ENCODE measurements at places on chromosomes 13 and 19.
A peak's percentile ranks its signal among the peaks of the same experiment; 100 is the strongest.

DNA sequence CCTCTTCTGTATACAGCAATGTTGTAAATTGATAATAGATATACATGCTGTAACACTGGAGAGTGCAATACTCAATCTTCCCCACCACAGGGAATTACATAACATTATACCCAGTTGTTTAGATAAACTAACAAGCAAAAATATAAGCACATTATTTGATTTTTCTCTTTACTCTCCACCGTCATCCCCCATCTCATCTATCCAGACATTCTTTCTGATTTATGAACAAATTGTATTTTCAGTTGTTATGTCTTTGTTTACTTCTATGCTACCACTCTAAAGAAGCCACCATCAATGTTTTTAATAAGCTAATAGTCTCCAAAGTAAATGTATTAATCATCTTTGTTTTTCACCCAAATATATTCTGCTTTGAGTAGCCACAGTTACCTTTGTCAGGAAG lies 490.7 kb upstream of the GPC6 start:
- no peak for DNase-seq

GRCh38 chr13:91154558-91155353 lies 192.7 kb upstream of the MIR17HG start:
- no peak for DNase-seq

DNA sequence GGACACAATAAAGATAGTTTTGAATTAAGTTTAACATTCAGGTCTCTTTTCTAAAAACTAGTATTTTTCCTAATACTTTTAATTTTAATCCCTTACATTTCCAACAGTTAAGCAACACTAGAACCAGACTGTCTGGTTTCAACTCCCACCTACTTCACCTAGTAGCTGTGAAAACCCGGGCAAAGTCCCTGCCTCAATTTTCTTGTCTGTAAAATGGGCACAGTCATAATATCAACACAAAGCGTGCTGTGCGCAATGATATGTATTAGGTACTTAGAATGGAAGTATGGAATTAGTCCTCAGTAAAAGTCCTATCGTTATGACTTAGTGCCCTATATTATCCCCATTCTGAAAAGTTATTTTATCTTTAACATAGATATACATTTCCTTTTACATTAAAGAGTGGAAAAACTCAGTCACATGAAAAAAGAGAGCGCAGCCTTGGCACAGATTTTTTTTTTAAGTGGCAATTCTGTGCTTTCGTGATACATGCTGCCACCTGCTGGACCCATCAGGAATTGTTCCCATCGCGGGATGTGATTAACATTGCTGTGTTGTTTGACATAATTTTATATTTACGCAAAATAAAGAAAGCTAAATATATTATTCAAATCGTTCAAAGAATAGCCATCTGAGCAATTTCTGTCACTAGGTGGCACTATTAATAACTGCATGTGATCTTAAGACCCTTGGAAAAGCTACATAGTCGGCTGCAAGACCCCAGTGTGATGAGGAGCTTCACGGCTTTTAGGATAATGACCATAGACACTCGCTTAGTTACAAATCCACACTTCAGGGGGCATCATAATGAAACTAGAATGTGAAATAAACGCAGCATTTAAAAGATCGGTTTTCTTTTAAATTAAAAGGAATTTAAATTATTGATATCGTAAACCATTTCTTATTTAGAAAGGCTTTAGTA lies 59.9 kb downstream of the LIG4 start:
- no peak for DNase-seq

- DNase-seq = no peak
Measured at GRCh38 chr13:21611385-21611784, 7.4 kb upstream of the MICU2 start.

DNA sequence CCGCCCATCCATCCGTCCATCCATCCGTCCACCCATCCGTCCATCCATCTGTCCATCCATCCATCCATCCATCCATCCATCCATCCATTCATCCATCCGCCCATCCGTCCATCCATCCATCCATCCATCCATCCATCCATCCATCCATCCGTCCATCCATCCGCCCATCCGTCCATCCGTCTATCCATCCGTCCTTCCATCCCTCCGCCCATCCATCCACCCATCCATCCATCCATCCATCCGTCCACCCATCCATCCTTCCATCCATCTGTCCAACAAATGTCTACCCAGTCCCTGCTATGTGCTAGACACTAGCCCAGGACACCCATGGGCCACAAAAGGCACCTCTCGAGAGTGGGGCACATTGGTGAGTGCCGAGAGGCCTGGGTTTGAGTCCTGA lies 15.7 kb downstream of the LRRC4B start:
- no peak for DNase-seq

DNA sequence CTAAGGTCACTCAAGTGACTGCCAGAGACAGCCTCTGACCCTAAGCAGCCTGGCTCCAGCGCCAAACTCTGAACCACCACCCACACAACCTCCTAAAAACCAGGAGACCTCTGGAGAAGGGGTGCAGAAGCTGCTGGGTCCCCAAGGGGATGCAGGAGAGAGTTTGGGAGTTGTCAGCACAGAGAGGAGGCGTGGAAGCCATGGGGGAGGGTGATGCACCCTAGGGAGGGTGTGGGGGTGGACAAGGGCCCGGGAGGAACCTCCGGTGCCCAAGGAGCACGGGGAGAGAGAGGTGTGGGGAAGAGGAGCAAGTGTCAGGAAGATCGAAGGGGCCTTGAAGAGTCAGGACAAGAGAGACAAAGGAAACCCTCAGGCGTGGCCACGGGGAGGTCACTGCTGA lies 2.1 kb upstream of the HIPK4 start:
- no peak for DNase-seq

DNA sequence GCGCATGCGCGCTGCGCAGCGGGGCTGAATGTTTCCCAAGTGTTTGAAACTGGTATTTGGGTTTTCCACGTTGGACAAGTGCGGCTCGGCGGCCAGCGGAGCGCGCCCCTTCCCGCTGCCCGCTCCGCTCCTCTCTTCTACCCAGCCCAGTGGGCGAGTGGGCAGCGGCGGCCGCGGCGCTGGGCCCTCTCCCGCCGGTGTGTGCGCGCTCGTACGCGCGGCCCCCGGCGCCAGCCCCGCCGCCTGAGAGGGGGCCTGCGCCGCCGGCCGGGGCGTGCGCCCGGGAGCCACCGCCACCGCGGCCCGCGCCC lies at the start of gene ING1:
Gene ING1 (plus strand): TSS at position 59 of the 311 bp plus-strand sequence. CDS start 450 bp downstream, outside the sequence.
- DNase-seq = no peak

- peak; percentile 45 for DNase-seq
Measured at GRCh38 chr13:46552889-46553520, at the start of gene LRCH1. LRCH1 (plus strand) TSS chr13:46553170; CDS start chr13:46553397, 227 bp downstream.

- no peak for DNase-seq
Measured at GRCh38 chr13:113166266-113166665, 7.8 kb downstream of the PROZ start.

DNA sequence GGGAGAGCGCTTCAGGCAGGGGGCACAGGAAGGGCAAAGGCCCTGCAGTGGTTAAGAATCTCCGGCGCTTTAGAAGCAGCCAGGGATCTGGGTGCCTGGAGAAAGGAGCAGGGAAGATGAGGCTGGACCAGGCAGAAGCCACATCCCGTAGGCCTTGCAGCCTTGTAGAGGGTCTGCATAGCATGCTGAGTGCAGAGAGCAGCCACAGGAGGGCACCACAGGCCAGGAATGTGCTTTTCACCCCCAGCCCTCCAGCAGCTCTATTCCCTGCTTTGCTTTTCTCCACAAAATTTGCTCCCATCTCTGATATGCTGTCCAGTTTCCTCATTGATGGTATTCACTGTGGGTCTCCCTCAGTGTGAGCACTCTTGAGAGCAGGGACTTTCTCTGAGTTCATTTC lies 5.7 kb downstream of the WDR62 start:
- no peak for DNase-seq

DNA sequence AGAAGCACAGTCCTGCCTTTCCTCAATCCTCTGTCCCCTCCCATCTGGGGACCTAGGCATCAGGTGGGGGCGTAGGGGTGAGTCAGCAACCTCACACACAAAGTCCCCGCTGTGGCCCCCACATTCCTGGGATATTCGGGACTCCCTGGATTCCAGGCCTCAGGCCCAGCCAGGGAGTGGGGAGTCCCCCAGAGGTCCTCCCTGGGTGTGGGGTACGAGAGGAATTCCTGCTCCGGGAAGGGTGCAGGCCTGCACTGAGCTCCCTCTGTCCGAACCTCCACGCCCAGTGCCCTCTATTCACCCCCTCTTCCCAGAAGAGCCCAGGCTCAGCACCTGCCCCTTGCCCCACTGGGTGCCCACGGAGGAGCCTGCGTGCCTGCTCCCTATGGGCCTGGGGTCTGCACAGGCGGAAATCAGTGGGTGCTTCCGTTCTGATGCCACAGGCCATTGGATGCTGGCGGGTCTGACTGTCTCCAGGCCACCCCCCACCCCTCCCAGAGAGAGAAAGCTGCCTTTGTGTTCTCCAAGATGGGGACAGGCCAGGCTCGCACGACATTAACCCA lies 3.4 kb downstream of the CADM4 start:
- no peak for DNase-seq

DNA sequence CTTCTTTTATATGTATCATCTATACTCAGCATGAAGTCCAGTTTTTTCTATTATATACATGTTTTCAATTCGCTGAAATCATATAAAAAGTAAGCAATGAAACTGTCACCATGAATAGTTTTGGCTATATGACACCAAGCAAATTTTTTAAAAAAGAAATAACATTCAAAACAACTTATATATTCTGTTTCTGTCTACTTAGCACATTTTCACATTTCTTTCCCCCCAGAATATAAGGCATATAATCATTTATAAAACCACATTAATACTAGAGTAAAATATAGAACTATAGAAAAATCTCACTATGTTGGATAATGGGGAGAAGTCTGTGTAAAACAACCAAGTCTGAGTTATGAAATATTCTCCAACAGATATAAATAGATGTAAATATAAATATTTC lies 33.1 kb downstream of the POSTN start:
- DNase-seq = no peak

GRCh38 chr13:96781141-96781540 lies 213.1 kb downstream of the OXGR1 start:
- no peak for DNase-seq

DNA sequence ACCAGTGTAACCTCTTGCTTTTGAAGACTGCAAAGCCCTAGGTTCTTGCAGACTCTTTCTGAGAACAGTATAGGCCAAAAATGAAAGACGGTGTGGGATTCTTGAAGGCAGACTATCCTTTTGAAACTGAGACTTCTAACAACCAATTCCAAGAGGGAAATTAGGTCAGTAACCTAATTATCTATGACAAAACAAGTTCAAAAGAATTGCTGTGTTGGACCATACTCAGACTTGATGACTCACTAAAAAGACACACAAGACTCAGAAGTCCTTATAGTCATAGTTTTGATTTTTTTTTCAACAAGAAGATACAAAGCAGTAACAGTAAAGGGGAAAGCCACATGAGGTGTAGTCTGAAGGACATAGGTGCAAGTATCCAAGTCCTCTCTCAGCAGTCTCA lies 624.0 kb upstream of the GPC6 start:
- DNase-seq = no peak

GRCh38 chr19:35279985-35280821 lies 2.1 kb upstream of the HAMP start:
- no peak for DNase-seq

- DNase-seq = no peak
Measured at GRCh38 chr19:48817585-48818124, 6.8 kb upstream of the BCAT2 start.

DNA sequence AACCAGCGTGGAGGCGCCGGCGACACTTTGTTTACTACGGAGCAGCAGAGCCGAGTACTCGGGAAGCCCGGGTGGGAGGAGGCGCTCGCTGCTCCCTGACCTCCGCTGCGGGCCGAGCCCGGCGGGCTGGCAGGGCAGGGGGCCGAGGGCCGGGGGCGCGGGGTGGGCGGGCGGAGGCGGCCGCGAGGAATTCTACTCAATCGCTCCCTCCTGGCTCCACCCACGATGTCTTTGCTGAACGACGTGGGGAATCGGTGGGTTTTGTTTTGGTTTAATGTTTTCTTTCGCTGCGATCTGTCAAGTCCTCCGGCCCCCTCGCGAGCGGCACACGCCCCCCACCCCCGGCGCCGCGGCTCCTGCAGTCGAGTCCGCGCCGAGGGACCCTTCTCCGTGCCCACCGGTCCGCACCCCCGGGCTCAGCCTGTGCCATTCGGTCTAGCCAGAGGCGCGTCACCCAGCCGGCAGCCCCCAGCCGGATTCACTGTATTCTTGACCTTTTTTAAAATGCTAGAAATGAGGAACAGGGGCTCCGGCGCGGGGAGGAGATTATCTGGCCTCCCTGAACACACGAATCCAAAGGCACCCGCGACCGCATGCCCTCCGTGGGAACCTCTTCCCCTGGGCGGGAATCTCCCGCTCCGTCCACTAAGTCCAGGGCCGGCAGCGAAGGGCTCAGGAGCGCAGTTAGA lies 636 bp upstream of the FOXO1 start:
- no peak for DNase-seq

- DNase-seq = no peak
Measured at GRCh38 chr19:43532571-43532961, 422 bp upstream of the ZNF575 start.

GRCh38 chr19:23328211-23328610 lies 67.1 kb downstream of the ZNF91 start:
- no peak for DNase-seq

DNA sequence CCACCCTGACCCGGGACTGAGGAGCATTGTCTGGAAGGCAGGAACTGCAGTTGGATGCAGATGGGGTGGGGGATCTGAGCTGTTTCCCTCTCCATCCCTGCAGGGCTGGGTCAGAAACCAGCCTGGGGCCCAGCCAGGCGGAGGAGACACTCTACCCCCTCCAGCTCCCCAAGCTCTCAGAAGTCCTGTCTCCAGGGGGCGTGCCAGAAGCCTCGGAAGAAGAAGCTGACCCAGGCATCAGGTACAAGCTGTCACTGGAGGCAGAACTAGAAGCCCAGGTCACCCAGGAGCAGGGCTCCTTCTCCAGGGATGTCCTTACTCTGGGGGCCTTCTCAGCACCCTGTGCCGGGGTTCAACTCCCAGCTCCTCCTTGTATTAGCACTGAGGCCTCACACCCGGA lies 15.5 kb downstream of the SIX5 start:
- DNase-seq = no peak

- no peak for DNase-seq
Measured at GRCh38 chr13:28558567-28558966, 63.6 kb upstream of the FLT1 start.

- no peak for DNase-seq
Measured at GRCh38 chr19:49871349-49871985, 4.1 kb upstream of the PNKP start.

- DNase-seq = no peak
Measured at GRCh38 chr19:13101590-13102415, 855 bp downstream of the LYL1 start.

GRCh38 chr19:3061182-3062161 lies 823 bp downstream of the TLE5 start:
- DNase-seq = no peak

DNA sequence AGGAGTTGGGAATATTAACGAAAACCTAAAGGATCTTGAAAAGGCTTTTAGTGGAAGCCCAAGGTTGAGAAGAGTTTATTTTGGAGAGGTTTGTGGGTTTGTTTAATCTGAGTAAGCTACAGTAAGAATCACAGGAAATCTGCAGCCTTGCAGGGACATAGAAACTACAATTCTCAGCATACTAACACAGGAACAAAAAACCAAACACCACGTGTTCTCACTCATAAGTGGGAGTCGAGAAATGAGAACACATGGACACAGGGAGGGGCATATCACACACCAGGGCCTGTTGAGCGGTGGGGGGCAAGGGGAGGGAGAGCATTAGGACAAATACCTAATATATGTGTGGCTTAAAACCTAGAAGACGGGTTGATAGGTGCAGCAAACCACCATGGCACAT lies 8.7 kb upstream of the SIAH3 start:
- no peak for DNase-seq
